ENCODE measurements at places on chromosomes 6 and 20.

- DNase-seq, result no peak
Measured at GRCh38 chr6:148118244-148118643, 224.4 kb upstream of the SASH1 start.

- DNase-seq, result no peak
Measured at GRCh38 chr20:53872561-53873229, 197.7 kb downstream of the BCAS1 start.

- DNase-seq, result no peak
Measured at GRCh38 chr6:3695065-3695817, 56.3 kb downstream of the PXDC1 start.

- DNase-seq, result no peak
Measured at GRCh38 chr6:119368921-119369320, 19.4 kb upstream of the MAN1A1 start.

DNA sequence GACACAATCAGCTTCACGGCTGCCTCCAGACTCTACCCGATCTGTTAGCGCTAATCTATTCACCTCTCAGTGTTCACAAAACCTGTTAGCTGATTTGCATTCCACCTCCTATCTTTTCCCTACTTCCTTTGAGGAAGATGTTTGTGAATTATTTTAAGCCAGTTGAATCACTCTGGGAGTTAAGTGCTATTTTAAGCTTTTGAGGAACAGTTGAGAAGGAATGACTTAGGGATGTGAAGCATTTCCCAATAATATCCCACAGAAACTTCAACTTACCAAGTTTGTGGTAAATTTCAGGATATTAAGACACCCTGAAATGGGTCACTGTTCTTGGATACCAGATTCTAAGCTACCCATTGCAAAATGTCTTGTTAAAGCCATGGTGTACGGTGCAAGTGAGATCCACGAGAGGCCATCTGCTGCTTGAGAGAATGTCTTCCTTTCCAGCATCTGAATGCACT is 145.2 kb upstream of the CITED2 start:
- no peak for DNase-seq

DNA sequence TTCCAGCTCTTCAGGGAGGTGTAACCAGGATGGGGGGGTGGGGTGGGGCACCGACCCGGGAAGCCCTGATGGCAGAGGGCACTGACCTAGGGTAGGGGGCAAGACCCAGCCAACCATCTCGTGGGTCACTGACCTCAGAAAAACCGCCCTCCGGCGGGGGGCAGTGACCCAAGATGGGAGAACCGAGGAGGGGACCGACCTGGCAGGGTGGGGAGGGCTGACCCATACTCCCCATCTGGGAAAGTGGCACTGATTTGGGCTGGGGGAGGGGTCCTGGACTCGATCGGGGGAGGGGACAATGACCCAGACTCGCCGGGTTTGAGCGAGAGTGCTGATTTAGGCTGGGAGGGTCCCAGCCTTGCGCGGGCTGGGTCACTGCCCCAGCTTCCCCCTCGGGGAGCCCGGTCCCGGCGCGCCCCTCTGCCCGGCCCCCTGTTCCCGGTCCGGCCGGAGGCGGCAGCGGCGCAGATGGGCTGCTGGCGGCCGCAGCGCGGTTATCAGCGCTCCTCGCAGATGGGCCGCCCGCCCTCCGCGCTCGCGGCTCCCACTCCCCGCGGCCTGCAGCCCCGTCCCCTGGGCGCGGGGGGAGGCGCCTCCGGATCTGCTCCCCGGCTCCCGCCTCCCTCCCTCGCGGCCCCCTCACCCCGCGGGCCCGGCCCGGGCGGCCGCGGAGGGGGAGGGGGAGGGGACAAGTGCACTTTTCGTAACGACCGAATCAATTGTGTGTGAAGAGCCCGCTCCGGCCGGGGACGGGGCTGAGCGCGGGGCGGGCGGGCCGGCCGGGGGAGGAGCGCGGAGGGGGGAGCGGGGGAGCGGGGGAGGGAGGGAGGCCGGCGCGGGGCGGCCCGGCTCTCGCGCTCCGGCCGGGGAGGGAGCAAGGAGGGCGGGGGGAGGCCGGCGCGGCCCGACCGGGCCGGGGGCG is 2.2 kb downstream of the NOL4L start:
- no peak for DNase-seq

- no peak for DNase-seq
Measured at GRCh38 chr6:113104541-113104940, 752.6 kb upstream of the MARCKS start.

DNA sequence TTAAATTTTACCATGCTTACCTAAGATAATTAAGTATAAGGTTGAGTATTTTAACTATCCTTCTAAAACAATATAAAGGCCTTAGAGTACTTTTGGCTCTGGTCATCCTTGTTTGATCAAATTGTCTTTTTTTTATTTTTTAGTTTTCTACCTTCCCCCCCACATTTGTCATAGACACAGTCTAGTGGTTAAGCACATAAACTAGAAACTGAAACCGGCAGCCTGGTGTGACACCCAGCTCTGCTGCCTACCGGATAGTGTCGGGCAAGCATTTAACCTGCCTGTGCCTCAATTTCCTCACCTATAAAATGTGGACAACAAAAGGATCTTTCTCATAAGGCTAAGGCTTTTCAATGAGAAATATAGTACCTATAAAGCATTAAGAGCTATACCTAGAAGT is 21.6 kb upstream of the TULP4 start:
- DNase-seq, result no peak

- DNase-seq, result no peak
Measured at GRCh38 chr6:5335020-5335419, 73.7 kb downstream of the FARS2 start.

- DNase-seq, result no peak
Measured at GRCh38 chr6:50657513-50657912, 55.8 kb upstream of the TFAP2D start.

DNA sequence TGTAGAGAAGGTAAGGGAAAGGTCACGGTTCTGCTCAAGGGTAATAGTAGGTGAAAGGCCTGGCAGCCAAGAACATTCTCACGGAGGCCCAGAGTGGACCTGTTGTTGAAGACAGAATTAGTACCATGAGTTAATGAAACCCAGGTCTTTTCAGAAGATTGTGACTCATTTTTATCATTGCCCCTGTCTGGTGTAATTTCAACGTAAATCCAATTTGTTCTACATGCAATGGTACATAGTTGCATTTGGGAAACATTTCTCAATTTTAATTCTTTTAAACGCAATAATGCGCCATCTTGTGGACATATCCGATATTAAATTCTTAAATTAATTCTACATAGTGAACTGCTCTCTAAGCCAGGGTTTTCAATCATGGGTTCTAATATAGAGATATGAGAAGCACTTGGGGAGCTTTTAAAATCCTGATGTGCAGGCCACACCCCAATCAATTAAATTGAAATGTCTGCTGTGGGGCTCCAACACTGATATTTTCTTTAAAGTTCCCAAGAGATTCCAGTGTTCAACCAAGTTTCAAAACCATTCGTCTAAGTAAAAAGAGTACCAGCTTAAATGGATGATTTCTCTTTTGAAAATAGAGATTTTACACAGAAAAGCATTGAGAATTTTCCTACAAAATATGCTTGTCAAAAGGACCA is 257.4 kb downstream of the PLCB1 start:
- peak; percentile 51 for DNase-seq

- DNase-seq, result no peak
Measured at GRCh38 chr6:154974485-154975149, 20.5 kb upstream of the TIAM2 start.

DNA sequence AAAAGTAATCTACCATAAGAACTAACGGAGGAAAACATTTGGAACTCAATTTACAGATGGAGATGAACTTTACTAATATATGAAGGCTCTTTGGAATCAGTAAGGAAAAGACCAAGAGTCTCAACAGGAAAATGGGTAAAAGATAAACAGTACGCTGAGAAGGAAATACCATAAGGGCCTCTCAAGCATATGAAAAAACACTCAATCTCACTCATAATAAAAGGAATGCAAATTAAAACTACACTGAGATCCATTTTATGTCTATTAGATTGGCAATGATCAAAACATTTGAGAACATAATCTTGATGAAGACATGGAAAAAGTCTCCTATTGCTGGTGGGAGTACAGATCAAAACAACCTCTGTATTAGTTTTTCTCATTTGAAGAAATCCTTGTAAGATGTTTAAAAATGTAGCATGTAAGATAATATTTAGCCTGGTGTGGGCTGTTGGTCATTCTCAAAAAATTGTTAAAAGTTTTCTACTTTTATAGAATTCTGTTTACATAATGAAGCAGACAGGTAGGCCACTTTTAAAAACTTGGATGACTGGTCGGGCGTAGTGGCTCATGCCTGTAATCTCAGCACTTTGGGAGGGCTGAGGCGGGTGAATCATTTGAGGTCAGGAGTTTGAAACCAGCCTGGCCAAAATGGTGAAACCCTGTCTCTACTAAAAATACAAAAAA is 14.5 kb downstream of the REV3L start:
- DNase-seq, result no peak

DNA sequence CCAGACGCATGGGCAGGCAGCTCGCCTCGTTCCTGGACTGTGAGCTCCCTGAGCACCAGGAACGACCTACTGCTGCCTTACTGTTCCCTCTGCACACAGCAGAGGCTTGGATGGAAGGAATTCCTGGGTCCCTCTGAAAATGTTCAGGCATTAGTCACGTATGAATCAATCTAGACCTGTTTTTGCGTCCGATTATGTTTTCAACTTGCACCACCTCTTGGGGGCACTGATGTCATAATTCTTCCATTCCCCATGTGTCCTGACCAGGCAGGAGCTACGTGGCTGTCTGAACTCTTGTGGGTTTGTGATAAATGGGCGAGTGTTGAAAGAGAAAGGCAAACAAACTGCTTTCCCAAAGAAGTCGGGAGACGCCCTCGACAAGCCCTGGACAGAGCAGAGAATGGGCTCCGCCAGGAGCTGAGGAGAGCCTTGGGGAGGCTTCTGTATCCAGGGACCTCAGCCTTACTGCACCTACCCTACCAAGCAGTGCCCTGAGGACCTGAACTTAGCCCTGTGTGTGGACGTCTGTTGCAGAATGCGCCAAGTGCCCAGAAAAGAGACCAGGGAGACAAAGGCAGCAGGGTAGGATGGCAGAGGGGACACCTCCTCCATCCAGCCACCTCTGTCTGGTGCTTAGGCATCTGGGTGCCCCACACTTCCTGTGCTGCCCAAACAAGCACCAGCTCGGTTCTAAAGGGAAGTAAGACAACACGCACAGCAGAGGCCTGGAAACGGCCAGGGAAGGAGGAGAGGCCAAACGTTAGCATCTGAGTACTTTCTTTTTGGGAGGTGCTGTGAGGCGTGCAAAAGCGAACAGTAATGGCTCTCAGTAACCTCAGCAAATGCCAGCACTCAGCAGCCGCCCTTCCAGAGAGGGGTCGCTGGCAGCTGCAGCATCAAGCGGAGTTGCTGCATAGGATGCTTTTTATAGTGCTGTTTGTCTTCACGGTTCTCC is 124.2 kb downstream of the LY86 start:
- peak; percentile 83 for DNase-seq

GRCh38 chr6:63352069-63352543 is 32.3 kb upstream of the LGSN start:
- DNase-seq, result peak; percentile 67

DNA sequence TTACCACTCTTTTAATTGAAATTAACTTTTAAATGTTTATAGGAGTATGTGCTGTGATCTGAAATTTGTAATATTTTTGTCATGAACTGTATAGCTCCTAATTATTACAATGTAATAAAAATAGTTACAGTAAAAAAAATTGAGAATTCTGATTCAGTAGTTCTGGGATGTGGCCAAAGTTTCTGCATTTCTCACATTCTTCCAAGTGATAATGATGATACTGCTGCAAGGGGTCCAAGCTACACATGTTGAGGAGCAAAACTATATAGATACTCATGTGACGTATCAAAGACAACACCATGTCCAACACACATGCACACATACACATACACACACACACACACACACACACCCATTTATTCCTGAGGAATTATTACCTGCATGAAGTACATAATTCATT is 71.0 kb upstream of the FAM83B start:
- DNase-seq, result no peak

- no peak for DNase-seq
Measured at GRCh38 chr20:32190616-32191415, 16.7 kb downstream of the PLAGL2 start.

DNA sequence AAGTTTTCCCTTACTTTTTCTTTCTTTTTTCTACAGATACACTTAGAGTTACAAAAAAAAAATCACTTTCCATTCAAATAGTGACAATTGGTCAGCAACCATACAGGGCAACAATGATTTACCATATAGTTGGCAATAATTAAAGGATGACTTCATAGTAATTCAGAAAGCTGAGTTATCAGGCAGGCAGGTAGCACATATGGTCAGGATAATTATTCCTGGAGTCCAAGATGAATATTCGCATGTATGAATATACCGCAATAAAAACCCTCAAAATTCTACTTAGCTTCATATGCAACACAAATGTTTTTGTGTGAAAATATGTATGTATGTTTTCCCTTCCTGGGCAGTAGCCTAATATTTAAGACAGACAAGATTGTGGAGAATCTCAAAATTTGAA is 34.5 kb downstream of the COL19A1 start:
- no peak for DNase-seq

DNA sequence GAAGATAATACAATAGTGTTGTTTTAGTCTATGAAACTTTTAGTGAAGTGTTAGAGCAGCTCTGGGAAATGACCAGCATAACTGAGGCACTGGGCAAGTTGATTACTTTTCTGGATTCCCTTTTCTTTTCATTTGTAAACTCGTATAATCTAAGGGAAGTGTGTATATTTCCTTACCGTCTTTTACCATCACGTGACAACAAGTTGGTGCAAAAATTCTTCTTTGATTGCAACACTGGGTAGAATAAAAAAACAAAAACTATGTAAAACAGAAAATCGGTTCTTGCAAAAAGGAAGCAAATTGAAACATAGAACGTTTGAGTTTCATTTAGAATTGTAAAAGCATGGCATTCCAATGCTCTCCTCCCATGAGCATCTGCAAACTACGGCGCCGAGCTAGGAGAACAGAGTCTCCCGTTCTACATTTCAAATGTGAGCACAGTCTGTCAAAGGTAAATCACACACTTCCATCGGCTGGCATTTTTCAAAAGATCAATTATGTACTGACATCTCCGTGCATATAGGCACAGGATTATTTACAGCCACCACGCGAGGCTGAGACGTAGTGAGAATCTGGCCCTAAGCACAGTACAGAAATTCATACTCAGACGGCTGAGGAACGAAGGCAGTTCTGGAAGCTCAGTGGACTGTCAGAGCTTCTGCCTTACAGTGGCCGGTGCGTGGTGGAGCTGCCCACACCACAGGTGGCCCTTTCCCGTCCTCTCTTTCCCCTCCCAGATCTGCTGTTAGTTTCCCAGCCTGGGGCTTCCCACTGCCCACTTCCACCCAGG is 314.0 kb downstream of the BMP7 start:
- DNase-seq, result no peak

DNA sequence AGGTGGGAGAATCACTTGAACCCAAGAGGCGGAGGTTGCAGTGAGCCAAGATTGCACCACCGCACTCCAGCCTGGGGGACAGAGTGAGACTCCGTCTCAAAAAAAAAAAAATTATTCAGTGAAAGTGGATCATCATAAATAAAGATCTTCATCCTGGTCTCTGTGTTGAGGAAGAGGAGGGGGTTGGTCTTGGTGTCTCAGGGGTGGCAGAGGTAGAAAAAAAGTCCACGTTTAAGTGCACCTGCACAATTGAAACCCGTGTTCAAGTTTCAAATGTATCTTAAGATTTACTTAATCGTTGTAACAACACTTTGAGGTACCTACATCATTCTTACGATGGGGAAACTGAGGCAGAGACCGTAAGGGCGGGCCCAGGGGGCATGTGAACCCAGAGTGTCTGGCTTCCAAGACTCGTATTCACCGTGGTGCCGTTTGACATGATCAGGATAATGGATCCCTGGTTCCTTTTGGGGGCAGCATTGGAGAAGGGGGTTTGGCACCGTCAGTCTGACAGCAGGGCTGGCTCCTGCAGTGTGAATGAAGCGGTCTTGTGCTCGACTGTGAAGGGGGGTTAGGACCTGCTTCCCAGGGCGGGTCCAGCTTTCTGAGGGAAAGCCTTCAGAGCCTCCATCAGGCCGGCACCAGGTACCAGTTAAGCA is 32.9 kb upstream of the ID1 start:
- no peak for DNase-seq

All from A549 (cell line).